ENCODE measurements at places on chromosomes 2 and 18.

DNA sequence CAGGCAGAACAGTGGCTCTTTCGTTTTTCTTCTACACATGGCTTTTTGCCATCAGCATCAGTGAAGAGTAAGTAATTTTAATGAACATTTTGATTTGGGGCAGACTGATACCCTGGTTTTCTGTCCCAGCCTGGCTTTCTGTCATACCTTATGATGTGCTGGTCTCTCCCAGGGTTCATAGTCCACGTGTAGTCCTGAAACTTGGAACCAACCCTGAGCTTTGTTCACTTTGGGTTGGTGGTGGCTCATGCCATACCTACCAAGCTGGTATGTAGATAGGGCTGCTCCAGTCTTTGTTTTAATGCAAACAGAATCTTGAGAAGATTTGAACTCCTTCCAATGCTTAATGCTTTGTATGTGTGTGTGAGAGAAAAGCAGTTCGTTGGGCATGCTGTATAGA is 4.9 kb downstream of the COPS7B start:
- no peak for DNase-seq

DNA sequence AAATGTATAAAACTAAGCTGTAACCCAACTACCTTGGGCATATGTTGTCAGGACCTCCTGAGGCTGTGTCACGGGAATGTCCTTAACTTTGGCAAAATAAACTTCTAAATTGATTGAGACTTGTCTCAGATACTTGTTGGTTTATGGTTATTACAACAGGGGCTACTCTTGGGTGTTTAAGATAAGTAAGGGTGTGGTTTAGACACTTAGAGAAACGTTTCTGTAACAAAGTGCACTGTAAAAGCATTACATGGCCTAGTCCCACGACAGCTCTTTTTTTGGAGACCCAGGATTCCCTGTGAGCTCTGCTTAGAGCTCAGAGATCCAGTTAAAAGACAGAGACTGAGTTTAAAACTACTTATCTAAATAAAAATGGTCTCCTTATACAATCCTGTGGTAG is 32.3 kb upstream of the LIPG start:
- no peak for DNase-seq

DNA sequence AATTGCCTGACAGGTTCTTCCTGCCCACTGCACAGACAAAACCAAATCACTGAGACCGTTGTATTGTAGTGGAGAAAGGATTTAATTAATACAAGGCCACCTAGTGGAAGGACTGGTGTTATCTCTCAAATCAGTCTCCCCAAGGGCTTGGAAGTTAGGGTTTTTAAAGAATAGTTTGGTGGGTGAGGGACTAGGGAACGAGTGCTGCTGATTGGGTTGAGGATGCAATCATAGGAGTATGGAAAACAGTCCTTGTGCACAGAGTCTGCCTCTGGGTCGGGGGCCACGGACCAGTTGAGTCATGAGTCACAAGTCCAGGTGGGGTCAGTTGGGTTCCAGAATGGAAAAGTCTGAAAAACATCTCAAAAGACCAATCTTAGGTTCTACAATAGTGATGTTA is 89.1 kb downstream of the B3GNT2 start:
- DNase-seq = no peak

DNA sequence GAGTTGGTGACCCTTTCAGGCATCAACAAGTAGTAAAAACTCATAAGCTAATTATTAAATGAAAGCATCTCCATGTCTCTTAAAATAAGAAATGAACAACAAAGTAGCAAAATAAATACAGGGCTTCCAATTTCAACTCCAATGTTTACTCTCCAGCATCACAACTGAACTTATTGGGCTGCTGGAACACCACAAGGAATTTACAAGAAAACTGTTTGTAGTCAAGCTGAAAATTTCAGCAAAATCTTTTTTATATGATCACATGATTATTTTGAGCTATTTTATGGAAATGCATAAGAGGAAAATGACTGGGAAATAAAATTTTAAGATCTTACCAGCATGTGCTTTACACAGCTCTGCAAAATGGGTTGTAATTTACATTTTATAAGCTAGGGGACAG is 28.1 kb downstream of the COBLL1 start:
- no peak for DNase-seq

DNA sequence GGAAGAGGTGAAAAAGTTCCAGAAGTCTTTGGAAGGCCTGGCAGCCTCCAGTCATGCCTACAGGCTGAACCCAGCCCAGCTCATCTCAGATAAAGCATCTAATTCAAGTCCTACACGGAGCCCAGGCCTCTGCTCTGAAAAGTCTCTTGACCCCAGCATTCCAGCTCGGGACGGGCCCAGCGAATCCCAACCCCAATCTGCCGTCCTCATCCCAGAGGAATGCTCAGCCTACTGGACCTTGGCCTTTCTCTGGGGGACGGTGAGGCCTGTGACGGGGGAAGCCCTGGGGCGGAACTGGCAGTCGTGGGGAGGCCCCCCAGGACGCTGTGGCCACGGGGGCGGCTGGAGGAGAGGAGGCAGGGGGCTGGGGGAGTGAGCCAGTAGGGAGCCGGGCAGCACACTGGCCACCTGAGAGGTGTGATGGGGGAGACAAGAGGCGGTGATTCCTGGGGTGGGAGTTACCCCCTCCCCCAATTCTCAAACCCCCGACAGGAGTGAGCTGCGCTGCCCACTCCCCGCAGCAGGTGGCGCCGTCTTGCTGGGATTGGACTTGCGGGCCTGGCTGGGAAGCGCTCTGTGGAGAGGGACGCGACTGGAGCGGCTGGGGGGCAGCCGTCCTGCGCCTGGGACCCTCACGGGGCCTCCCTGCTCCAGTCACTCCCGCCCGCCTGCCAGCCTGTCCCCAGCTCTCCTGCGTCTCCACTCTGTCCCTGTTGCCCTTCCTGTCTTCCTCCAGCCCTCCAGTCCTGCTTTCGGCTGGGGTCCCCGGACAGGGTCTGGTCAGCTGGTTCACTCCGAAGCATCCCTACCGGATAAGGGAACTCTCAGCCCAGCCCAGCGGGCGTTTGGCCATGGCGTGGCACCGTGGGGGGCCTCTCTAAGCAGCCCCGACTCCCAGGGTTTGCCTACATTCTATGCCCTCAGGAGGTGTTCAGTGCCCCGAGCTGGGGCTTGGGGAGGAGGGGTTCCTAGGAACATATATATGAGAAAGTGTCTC is 182.6 kb upstream of the HAAO start:
- peak; percentile 67 for DNase-seq

- DNase-seq = no peak
Measured at GRCh38 chr18:63882333-63883141, 5.0 kb upstream of the SERPINB2 start.

- DNase-seq = peak; percentile 52
Measured at GRCh38 chr2:85584857-85585780, 888 bp downstream of the VAMP5 start.

GRCh38 chr2:28446531-28446930 is 49.3 kb upstream of the PLB1 start:
- no peak for DNase-seq
